Erythroblast (primary cell): ENCODE measurements at places on chromosomes 4 and X.
A peak's percentile ranks its signal among the peaks of the same experiment; 100 is the strongest.

GRCh38 chrX:22445880-22446279, 173.2 kb downstream of the CBLL2 start:
- DNase-seq, result no peak

DNA sequence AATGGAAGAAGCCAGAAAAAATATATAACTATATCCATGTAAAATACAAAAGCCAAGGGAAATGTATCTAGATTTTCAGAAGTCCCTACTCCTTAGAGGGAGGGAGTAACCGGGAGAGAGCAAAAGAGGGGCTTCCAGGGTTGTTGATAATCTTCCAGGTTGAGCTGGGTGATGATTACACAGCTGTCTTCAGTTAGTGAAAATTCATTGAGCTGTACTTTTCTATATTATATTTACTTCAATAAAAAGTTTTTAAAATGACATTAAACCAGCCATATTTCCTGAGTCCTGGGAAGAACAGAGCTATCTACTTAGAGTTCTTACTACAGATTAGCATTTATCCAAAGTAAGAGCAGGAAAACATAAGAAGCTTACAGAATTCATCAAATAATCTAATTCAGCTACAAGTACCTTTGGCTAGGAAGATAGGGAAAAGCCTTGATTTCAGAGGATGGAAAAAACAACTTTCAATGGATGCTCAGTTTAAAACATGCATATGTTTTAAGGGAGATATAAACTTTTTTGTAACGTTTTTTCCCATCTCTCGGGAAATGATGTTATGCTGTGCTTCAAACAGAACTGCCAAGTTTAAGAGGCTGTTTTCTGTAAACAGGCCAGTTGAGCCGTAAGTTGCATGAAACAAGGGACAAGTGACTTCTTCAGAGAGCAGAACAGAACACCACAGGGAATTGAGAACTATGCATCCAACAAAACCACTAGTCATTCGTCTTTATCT, 204.6 kb downstream of the SCFD2 start:
- no peak for DNase-seq

DNA sequence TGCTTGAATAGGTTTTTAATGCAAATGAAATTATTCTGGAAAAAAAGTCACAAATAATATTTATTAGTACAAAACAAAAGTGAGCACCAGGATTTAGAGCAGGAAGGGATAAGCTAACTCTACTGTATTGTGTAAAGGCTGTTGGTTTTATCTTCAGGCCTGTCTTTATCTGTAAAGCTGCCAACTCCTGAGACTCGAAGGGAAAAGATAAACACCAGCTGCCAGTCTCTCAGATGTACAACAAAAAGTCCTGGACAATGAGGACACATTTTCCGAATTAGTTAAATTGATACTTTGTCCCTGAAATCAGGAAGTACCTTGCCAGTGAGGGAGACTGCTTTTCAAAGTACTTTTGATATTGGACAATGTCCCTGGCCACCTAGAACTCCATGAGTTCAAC, 8.8 kb downstream of the DDX60 start:
- peak; percentile 54 for DNase-seq

DNA sequence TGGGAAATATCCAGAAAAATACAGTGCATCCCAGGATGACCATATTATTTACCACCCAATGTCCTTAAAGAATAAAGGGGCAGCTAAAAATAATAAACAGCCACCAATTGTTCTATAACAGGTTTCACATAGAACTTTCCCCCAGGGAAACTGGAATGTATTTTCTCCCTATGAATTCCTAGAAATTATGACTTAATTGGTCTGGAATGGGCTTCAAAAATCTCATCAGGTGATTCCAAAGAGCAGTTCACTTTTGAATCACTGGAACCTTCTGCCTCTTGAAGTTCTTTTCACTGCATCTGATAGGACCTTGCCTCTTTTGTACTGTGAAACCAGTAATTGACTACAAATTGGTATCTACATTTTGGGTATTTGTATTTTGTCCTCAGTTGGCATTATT, 119.3 kb downstream of the ZNF330 start:
- no peak for DNase-seq

- DNase-seq, result no peak
Measured at GRCh38 chrX:2928191-2928582, 952 bp downstream of the ARSD start.

GRCh38 chr4:121397941-121398601, 17.3 kb upstream of the QRFPR start:
- DNase-seq, result no peak

DNA sequence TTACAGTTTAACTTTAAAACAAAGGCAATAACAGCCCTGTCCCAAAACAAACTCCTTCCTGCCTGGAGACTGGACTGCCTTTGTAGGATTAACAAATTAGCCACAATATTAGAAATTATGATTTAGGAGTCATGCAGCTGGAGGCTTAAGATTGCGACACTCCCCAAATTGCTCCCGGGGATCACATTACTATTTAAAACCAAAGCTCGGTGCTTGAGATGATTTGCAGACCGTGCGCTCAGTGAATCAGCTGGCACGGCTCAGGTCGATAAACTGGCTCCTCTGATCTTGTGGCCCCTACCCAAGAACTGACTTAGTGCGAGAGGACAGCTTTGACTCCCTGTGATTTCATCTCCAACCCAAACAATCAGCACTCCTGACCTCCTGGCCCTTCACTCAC, 829.3 kb downstream of the NLGN4X start:
- DNase-seq, result no peak
